Metanephros (tissue), 2 donors: ENCODE measurements at places on chromosomes 1 and 21. TPM values are rescaled to one million over a fixed set of nuclear protein-coding genes. Genes with fewer than 3 reads are reported as not detected.

CCDC30 gene
- total RNA-seq, result 16.0 TPM

IFNGR2 gene
- total RNA-seq, result 58.6 TPM

MROH7 gene
- 7.9 TPM for total RNA-seq

GUCA2B gene
- not detected for total RNA-seq

APOBEC4 gene
- not detected for total RNA-seq

LMOD1 gene
- total RNA-seq, result 12.6 TPM

PRSS38 gene
- not detected for total RNA-seq

DDR2 gene
- total RNA-seq, result 42.5 TPM

SLFNL1 gene
- 1.2 TPM for total RNA-seq

HIPK1 gene
- 41.8 TPM for total RNA-seq

PHTF1 gene
- total RNA-seq, result 22.7 TPM

AGBL4 gene
- total RNA-seq, result 3.3 TPM

S100B gene
- total RNA-seq, result 4.2 TPM

RAD54L gene
- 6.7 TPM for total RNA-seq

RBP7 gene
- 27.9 TPM for total RNA-seq

A3GALT2 gene
- total RNA-seq, result 0.53 TPM

FCRL1 gene
- 2.2 TPM for total RNA-seq

ZNF672 gene
- total RNA-seq, result 35.4 TPM

KIF21B gene
- total RNA-seq, result 3.2 TPM

OR6F1 gene
- not detected for total RNA-seq

PLXNA2 gene
- total RNA-seq, result 12.9 TPM

RPL22 gene
- 205 TPM for total RNA-seq

KCNK2 gene
- total RNA-seq, result 1.9 TPM

LCE3D gene
- not detected for total RNA-seq

WNT2B gene
- total RNA-seq, result 8.5 TPM

CACNA1E gene
- 0.88 TPM for total RNA-seq

ARMH1 gene
- 4.3 TPM for total RNA-seq

NPHS2 gene
- total RNA-seq, result 46.4 TPM

ZMYM1 gene
- total RNA-seq, result 25.1 TPM

TSPAN1 gene
- 34.1 TPM for total RNA-seq

ANGPTL3 gene
- total RNA-seq, result 1.2 TPM

TAS1R1 gene
- total RNA-seq, result 0.53 TPM

C1orf210 gene
- 12.9 TPM for total RNA-seq

ATP1A2 gene
- total RNA-seq, result 36.4 TPM

CD84 gene
- 3.7 TPM for total RNA-seq

FAM229A gene
- 4.5 TPM for total RNA-seq

TBX19 gene
- 2.0 TPM for total RNA-seq

EXTL1 gene
- total RNA-seq, result 2.1 TPM

TMEM183A gene
- 61.5 TPM for total RNA-seq

RPTN gene
- not detected for total RNA-seq

RIIAD1 gene
- 2.3 TPM for total RNA-seq

SZRD1 gene
- 42.3 TPM for total RNA-seq

KANK4 gene
- 38.6 TPM for total RNA-seq

CLCNKB gene
- total RNA-seq, result 73.2 TPM

ANXA9 gene
- total RNA-seq, result 8.5 TPM

DIO1 gene
- 8.6 TPM for total RNA-seq

KRTAP19-1 gene
- total RNA-seq, result not detected

OPTC gene
- total RNA-seq, result not detected

CD1B gene
- not detected for total RNA-seq

SPATA6 gene
- total RNA-seq, result 31.8 TPM
